NCI-H1417 (cell line): ENCODE measurements at places on chromosomes 2 and 18.
A peak's percentile ranks its signal among the peaks of the same experiment; 100 is the strongest.

- no peak for DNase-seq
Observed at GRCh38 chr18:10265560-10266333, 188.7 kb upstream of the APCDD1 start.

DNA sequence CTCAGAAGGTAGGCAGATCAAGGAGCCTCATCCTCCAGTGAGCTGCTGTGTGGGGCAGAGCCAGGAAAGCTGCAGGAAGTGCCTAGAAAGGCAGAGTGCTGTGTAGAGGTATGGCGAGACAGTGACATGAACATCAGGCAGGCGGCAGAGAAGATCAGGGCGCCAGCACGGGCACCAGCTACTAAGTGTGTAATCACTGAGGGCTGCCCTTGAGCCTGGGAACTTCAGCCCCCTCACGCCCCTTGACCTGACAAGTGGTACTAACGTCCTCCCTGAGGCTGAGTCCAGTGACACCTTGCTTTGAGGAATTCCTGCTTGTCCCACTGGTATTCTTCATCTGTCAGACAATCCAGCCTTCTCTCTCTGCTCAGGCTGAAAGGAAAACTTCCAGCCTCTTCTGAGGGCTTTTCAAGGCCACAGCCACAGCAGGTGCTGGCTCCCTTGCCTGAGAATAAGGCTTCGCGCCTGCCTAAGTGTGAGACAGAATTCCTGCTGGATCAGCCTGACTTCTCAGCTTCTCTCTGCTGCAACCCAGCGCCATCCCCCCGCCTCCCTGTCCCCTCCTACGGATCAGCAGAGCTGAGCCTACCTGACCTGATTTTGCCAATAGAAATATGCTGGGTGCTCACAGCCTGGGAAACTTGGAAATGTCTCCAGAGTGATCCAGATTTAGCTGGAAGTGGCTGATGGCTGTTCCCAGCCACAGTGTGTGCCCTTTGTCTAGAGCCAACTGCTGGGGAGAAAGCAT lies 148.0 kb downstream of the SMAD7 start:
- DNase-seq = no peak

DNA sequence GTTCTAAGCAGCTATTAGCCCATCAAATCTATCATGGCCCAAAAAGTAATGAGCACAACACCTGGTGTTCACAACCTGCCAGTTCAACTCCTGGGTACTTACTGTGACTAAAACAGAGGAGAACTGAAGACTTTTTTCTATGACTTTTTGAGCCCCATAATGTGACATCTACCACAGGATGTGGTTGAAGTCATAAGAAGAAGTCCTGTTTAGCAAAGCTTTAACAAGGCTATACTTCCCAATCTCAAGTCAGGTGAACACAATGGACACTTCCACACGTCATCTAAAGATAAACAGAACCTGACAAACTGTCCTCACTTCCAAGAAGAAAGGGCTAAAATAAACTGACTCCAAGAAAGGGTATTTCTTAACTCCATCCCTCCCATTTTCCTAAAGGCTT lies 138.8 kb downstream of the ATAD2B start:
- DNase-seq = no peak

GRCh38 chr2:214631406-214631805 lies 178.1 kb downstream of the BARD1 start:
- no peak for DNase-seq

DNA sequence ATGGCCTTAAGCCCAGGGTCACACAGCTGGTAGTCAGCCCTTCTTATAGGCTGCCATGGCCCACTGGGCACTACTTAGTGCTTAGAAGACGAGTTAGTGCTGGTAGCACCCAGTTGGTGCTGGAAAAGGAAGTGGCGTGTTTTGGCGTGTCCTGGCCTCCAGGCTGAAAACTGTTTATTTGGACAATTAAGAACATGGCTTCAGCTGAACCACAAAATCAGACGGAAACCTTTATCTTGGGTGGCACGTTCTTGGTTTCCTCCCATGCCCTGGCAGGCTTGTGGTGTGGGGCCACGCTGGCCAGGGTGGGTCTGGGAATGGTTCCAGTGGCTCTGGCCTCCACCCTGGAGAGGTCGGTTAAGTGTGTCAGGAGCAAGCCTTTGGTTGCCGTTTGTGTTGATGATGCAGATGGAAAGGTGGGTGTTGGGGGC lies 141.5 kb upstream of the HAAO start:
- DNase-seq = no peak

- DNase-seq = no peak
Observed at GRCh38 chr2:74131901-74132300, 15.8 kb downstream of the BOLA3 start.

DNA sequence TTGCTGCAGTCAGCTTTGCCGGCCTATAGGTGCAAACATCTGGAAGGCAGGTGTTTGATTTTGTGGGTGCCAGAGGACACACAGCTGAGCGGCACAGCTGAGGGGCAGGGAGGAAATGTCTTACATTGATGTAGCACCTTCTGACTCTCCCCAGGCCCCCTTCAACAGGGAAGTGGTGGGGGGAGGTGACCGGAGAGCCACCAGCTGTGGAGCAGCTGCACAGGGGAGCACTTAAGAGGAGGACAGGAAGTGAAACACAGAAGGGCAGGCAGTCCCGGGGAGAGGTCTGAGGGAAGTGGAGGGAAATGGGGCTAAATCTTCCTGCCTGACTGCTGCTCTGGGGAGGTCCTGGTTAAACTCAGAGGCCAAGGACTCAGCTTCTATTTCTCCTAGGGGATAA lies 409.1 kb downstream of the TNS1 start:
- DNase-seq = peak; percentile 27

- peak; percentile 80 for DNase-seq
Observed at GRCh38 chr18:43789234-43790000, 512.1 kb upstream of the SYT4 start.

- DNase-seq = peak; percentile 33
Observed at GRCh38 chr2:70686577-70687460, 81.2 kb downstream of the ADD2 start.
